Epithelial cell of prostate (primary cell): ENCODE measurements at places on chromosomes 5 and 9.

- DNase-seq: no peak
Observed at GRCh38 chr5:144436007-144436406, 265.3 kb downstream of the KCTD16 start.

- DNase-seq: no peak
Observed at GRCh38 chr9:98175028-98175569, 17.3 kb downstream of the CORO2A start.

DNA sequence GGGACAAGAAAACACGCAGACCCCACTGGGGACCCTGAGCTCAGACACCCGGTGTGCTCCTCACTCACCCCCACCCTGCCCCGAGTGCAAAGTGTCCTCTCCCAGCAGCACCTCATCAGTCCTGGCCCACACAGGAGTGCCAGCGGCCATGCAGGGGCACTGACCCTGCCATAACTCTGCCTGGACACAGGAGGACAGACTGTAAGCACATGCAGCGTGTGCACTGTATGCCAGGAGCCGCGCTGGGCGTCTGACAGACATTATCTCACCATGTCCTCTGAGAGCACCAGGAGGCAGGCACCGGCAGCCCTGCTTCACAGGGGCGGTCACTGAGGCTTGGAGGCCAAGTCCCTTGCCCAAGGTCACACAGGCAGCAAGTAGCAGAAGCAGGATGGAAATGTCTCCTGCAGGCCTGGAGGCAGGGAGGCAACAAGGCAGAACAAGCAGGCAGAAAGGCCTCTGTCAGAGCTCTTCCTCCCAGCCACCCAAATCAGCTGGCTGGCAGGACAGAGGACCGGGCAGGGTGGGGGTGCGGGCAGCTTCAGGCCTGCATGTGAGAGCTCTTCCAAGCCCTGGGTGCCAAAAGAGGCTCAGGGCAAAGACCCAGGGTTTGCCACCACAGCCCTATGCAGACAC is 8.4 kb downstream of the EEIG1 start:
- no peak for DNase-seq

DNA sequence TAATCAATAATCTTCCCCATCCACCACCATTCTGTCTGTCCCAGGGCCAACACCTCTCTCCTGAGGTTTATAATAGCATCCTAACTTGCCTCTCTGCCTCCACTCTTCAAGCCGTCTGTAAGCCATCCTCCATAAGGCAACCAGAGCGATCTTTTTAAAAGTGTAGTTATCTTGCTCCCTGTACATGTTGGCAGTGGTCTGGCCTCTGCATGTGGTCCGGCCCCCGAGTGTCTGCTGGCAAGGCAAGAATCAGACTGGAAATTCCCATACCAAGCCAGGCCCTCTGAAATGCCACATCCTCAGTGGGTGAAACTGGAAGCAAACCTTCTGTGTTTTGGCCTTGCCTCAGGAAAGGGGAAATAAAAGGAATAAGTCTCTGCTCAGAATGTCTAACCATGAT is 17.0 kb downstream of the TTLL11 start:
- DNase-seq: no peak

- no peak for DNase-seq
Observed at GRCh38 chr5:148583421-148583965, 70.8 kb downstream of the HTR4 start.

- DNase-seq: no peak
Observed at GRCh38 chr5:10836986-10837385, 76.0 kb upstream of the DAP start.

GRCh38 chr5:68482199-68482598 is 266.6 kb downstream of the PIK3R1 start:
- DNase-seq: no peak

GRCh38 chr9:83707768-83708514 is at the start of gene UBQLN1:
UBQLN1 (minus strand) TSS chr9:83707958; CDS start chr9:83707679, 279 bp downstream.
- peak; percentile 82 for DNase-seq

DNA sequence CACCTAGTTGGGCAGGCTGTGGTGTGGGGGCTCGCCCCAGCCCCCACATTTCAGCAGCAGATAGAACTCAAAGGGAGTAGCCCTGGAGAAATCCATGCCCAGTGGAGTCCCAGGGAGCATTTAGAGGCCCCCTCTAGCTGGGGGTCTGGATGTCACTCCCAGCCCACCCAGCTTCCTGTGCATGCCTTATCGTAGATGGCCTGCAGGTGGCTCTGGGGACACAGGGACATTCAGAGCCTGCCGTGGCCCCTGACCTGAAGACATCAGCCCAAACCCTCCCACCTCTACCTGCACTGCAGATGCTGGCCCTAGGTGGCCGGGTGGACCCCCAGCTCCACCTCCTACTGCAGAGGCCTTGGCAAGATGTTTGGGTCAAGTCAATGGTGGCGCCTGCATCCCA is 49.0 kb upstream of the LMX1B start:
- DNase-seq: no peak

- no peak for DNase-seq
Observed at GRCh38 chr9:84419031-84419602, 78.6 kb upstream of the SLC28A3 start.

GRCh38 chr9:86707932-86708510 is 239.3 kb downstream of the GAS1 start:
- DNase-seq: no peak

DNA sequence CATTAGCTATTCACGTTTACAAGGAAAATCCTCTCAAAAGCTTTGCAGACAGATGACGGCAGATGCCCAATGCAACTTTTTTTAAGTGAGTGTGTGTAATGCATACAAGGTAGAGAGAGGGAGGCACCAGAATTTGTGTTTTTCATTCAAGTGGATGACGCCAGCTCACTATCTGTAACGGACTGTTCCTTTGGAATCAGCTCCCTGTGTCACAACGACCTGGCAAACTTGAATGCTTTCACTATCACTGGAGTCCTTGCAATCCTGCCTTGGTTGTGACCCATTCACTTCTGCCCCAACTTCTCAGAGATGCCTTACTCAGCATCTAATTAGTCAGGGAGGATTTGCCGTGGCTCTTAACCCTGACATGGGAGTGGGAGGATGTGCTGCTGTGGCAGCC is 148.5 kb downstream of the BNC2 start:
- DNase-seq: no peak
